Activated CD8-positive, alpha-beta memory T cell treated with anti-CD3 and anti-CD28 coated beads for 1 hour (primary cell): ENCODE measurements at places on chromosomes 1 and 21.

DNA sequence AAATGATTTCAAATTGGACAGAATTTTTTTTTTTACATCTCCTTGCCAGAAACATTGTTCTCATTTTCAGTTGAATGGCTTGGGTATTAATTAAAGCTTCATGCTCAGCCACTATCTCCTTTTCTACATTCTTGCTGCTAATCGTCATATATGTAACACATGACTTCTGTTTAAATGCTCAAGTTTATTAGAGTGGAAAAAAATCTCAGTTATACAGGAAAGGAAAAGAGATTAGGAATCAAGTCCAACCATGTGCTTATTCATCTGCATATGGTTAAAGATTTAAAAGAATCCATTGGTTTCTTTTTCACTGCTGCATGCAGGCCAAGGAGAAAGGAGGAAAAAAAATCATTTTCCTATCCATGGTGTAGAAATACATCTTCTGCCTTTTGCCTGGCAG is 47.3 kb upstream of the CNN3 start:
- no peak for DNase-seq

DNA sequence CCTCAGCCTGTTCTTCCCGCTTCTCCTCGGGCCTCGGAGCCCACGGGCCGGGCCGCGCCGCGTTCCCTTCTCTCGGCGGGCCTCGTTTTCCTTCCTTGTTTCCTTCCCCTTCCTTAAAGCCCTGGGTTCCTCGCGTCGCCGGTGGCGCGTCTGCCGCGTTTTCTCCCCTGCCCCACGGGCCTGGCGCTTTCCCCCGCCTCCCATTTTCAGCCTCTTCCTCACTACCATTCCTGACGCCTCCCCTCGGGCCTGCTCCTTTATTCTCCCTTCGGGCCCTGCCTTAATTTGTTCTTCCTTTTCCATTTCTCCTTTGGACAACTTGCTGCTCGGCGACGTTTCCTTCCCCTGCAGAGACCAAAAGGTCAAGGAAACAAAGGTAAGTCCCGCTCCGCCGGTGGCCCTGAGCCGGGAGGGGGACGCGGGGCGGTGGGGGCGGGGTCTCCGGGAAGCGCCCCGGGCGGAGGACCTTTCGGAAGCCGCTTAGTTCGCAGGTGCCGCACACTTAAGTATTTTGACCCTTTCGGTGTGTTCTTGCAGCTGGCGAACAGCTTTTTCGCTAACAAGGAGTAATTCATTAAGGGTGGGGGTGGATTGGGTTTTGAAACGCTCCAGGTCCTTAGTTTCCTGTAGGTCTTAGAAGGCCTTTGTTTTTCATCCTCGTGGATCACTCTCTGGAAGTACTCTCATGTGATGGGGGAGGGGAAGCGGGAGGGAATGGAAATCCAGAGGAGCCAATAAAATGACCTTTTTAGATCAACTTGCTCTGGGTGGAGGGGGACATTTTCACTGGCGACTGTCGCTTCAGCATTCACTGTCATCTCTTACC is 780 bp downstream of the YTHDF2 start:
- peak; percentile 16 for DNase-seq

- no peak for DNase-seq
Measured at GRCh38 chr1:10948463-10948775, 64.0 kb upstream of the TARDBP start.

DNA sequence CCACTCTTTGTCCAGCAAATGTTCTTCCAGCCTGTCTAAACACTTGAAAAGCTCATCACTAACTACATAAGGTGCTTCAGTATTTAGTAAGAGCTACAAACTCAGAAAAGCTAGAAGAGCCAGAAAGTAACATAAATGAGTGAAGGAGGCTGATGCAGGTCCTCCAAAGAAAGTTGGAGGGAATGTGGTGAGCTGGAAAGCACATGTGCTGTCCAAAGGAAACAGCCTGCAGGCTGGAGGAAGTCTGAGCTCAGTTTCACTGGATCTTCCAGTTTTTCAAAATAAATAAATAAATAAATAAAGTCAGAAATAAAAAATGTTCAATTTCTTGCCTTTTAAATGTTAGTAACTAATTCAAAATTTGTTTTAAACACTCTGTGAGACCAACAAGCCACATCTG is 25.5 kb downstream of the ZC3H11B start:
- no peak for DNase-seq
